ENCODE measurements at places on chromosomes 12 and 14. TPM values are rescaled to one million over a fixed set of nuclear protein-coding genes. Genes with fewer than 3 reads are reported as not detected.
A peak's percentile ranks its signal among the peaks of the same experiment; 100 is the strongest.

The LMNTD1 gene
- total RNA-seq = not detected

The E2F7 gene
- total RNA-seq = not detected

DNA sequence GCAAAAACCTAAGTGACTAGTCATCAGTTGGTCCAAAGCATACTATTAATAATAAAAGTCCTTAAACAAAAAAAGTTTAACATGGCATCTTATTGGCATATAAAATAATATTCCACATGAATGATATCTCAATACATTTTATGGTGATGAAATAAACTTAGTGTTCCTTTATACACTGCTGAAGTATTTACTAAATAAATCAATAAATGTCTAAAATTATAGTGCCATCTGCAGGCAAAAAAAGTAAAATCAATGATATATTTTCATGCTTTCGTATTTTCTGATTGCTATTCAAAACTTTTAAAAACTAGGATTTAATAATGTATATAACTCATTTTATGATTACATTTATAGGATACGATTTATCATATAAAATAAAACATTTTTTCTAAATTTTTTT lies 30.5 kb downstream of the PUS7L start:
- H3K36me3 ChIP-seq = no peaks in the 10 kb centered on the region
- H3K27ac ChIP-seq = no peak overlapping the region
- no peaks in the 10 kb centered on the region for H3K27me3 ChIP-seq
- H3K4me3 ChIP-seq = no peak overlapping the region

DNA sequence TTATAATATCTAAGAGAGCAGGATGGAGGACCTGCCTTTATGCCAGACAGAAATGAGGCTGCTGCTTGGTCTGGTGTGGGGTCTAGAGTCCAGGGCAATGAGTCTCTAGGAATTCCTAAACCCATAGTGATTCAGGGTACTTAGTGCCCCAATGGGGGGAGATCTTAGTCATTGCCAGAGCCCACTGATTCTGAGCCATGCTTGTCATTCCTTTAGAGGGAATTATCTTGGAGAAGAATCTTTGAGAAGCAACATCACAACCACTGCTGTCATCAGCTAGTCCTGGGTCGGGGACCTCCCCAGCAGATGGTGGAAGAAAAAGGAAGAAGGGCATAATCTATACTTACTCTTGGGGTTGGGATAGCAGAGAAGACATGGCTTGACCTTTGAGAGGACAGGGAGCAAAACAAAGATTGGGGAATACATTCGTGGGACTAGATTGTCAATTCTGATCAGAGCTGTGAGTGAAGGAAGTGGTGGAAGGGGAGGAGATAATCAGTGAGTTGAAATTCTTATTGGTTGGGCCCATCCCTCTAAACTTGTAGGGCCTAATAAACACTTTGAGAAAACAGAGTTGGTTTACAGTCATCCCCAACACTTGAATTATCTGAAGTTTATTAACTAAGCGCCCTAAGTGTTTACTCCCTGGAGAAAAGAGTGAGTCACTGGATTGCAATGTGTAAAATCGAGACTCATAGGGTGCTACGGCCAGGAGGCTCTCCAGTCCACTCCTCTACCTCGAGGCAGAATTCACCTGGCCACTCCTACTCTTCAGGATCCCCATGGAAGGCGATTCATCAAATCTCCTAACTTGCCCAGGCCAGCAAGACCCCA lies 3.0 kb upstream of the KRT3 start:
- no peak overlapping the region for H3K27ac ChIP-seq
- no peaks in the 10 kb centered on the region for H3K4me1 ChIP-seq
- no peaks in the 10 kb centered on the region for H3K36me3 ChIP-seq
- no peak overlapping the region for H3K4me3 ChIP-seq
- H3K27me3 ChIP-seq = no peaks in the 10 kb centered on the region
- no peak for DNase-seq

DNA sequence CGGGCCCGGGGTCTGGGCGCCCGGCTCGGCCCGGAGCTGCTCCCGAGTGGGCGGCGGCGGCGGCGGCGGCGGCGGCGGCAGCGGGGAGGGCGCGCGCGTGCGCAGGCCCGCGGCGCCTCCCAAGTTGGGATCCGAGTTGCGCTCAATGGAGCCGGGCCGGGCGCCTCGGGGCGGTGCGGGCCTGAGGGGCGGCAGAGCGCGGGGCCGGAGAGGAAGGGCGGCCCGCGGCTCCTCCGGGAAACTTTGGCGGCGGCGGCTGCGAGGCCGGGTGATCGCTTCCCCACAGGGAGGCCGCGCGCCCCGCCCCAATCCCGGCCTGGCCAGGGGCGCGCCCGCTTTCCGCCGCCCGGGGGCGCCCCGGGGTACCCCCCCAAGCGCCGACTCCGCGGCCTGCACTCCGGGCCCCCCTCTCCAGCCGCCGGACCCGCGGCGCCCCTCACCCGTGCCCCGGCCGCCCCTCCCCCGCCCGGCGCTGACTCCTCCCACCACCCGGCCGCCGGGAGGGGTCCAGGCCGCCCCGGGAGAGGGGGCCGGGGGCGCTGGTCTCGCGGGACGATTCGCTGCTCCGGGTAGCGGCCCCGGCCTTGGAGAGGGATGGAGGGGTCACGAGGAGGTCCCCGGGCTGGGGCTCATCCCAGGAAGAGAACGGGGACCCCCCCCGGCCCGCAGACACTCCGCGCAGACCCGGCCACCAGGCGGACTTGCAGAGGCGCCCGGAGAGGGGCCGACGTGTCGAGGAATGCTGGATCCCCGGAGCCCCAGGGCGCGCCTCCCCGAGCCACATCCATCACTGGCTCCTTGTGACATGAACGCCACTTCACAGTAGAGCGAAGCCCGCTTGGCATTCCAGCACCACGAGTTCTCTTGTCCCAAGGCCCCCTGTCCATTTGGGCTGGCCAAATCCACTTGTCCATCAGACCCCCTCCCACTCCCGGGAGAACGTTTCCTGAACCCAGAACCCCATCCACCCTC lies at the start of gene RILPL1:
RILPL1 (minus strand) TSS at position 48 of the 972 bp plus-strand sequence. CDS start 237 bp downstream, outside the sequence.
- H3K27me3 ChIP-seq = no peaks in the 10 kb centered on the region
- peak; percentile 67 for DNase-seq
- peaks cover 29% of the 10 kb centered on the region for H3K4me1 ChIP-seq
- no peak within 1 kb of the TSS for H3K27ac ChIP-seq
- H3K36me3 ChIP-seq = no peaks in the 10 kb centered on the region

GRCh38 chr14:91279354-91279753 lies 34.9 kb upstream of the GPR68 start:
- no peak overlapping the region for H3K27ac ChIP-seq
- no peaks in the 10 kb centered on the region for H3K4me1 ChIP-seq
- no peak for DNase-seq
- H3K4me3 ChIP-seq = no peak overlapping the region
- H3K36me3 ChIP-seq = no peaks in the 10 kb centered on the region
- no peaks in the 10 kb centered on the region for H3K27me3 ChIP-seq

All from adrenal gland (tissue), 19 donors.